Stimulated activated CD8-positive, alpha-beta memory T cell treated with anti-CD3 and anti-CD28 coated beads, Interleukin-2, amount 100 ng/mL, for 1 hour (primary cell): ENCODE measurements at places on chromosomes 5 and 9.

GRCh38 chr9:15155323-15155722 is 151.7 kb downstream of the TTC39B start:
- no peak for DNase-seq

GRCh38 chr5:1356873-1357787 is 12.2 kb upstream of the CLPTM1L start:
- DNase-seq: no peak

DNA sequence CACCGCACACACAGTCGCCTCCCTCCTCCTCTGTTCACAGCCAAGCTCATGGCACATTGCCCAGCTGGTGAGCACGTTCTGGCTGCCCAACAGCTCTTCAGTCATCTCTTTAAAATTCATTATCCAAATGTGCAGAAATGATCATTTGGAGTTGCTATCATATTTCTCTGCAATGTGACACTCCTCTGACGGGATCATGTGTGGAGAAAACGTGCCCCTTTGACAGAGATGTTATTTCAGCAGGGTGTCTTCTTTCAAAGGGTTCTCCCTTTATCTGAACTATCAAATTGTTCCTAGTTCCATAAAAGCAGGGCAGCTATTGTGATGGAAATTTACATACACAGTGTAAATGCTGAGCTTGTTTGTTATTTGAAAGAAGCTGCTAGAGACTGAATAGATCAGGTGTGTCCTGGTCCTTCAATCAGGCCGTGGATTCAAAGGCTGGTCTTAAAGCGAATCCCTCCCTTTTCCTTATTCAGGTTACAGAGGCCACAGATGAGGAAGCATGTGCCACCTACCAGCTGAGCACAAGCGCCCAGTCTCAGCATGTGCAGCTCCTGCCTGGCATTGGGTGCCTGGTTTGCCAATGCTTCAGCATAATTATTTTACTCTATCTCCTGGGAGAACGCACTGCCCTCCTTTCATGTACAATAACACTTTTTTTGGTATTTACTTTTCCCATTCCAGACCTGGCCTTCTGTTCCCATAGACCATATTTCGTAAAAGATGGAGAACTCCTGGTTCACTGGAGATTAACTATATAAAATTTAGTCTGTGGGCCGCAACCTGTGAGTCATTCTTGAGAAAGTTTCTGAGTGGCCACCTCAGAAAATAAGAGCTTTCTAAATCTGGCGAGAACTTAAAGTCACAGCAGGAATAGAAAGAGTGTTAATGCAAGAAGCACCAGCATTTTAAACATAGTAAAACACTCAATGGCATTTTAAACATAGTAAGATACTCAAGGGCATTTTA is 433.7 kb downstream of the ENC1 start:
- no peak for DNase-seq

GRCh38 chr5:62614355-62614754 is 35.7 kb downstream of the LRRC70 start:
- DNase-seq: no peak

- DNase-seq: no peak
Observed at GRCh38 chr5:124557761-124558160, 188.7 kb downstream of the ZNF608 start.
